ENCODE measurements at places on chromosomes 6 and 20.

GRCh38 chr6:16731478-16732051 lies 29.7 kb downstream of the ATXN1 start:
- DNase-seq: no peak

DNA sequence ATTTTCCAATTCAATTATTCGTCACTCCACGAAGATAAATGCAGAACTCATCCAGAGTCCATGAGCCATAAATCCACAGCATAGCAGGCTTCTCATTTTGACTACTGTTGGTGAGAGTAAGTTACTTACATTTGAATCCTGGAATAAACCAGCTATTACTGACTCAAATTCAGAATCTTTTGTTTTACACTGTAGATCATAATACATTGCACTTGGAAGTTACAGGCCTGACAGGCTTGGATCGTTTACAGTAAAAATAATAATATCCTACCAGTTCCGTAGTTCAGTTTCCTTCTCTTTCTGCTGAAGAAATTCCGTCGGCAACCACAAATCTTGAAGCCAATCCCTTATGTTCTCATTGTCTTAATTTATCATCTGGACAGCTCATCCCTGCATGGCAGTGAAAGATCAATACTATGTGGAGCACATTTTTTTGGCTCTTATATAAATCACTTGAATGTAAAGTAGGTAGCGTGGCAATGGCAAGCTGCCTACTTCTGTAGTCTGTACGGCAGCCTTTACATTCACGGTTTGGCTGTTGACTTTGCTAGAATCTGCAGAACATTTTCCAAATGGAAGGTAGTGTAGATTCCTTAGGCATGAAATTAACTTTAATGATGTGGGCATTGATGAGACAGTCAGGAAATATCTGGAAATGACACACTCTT lies 142.9 kb downstream of the WDR27 start:
- no peak for DNase-seq

DNA sequence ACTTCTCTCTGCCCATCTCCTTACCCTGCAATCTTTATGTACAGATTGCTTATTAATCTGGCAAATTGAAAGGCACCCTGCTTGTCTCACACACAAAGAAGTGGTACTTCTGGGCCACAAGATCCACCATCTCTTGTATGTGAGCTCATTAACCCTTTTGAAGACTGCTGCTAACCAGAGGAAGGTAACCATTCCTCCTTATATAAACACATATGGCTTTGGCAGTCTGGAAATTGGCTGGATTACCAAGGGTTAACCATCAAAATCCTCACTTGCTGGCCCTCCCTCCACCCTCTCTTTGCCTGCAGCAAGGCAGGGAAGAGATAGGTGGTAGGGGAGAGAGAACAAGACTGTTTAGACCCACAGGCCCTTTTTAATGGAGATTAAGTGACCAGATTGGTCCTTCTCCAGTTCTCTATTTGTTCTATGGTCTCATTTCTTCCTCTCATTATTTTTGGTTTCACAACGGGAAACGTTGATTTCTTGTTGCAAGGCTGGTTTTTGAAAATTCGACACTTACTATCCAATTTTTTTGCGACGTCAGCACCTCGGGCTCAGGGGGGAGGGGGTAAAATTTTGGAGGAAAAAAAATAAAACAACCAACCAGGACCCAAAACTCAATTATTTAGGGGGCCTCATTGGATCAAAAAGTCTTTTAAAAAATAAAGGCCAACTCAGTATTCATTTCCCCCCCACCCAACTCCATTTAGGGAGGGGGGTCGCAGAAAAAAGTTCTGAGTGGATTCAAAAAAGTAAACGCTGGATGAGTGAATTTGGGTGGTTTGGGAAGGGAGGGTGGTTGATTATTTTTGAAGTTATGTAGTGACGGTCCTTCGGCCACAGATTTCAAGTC lies 859 bp downstream of the PPP1R10 start:
- peak; percentile 23 for DNase-seq

DNA sequence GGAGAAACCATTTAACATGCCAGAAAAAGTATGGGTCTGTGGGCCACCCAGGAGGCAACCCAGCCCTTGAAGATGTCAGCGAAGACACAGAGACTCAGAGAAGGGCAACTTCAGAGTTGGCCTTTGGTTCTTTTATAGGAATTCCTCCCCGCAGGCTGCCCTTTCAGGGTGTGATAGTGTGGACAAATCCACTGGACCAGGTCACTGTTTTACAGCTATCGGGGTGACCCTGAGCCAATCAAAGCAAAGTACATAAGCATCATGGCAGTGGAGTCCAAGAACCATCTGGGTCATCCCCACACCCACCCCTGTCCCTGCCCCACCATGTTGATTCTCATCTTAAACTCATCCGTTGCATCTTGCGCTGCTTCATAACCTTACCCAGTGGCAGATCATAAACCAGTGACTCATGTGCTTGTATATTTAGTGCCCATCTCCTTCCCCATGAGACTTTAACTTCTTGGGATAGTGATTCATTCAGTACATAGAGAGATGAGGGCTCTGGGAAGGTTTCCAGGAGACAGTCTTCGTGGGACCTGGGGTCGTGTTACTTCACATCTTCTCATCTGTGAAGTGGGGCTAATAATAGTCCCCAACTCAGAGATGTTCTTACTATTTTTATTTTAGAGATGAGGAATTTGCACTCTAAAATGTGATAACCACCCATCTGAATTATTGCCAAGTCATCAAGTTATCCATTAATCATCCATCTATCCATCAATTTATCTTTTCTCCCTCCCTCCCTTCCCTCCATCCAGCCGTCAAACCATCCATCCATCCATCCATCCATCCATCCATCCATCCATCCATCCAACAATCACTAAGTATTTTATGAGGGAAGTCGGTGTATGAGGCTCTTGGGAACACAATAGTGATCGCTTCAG lies 51.0 kb downstream of the EDN3 start:
- DNase-seq: no peak

- peak; percentile 47 for DNase-seq
Measured at GRCh38 chr6:45479834-45480751, 102.4 kb upstream of the SUPT3H start.

- no peak for DNase-seq
Measured at GRCh38 chr20:5654557-5654956, 95.6 kb upstream of the SHLD1 start.

DNA sequence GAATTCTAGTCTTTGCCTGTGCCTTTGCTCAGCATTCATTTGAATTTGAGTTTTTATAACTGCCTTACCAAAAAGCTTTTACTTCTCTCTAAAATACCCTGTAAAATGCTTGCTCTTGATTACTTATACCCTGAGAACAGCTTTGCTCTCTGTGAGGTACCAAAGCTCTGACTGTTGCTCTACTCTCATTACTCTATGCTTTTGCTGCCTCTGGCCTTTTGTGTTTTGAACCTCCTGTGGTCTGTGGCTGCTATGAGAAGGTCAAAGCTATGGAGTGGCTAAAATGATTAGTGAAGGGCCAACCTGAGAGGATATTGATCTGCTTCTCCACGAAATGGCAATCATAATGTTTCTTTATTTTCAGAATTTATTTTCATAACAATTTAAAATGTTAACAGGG lies 375.6 kb upstream of the IMPG1 start:
- DNase-seq: no peak

- no peak for DNase-seq
Measured at GRCh38 chr20:56467968-56468315, 485 bp upstream of the RTF2 start.

DNA sequence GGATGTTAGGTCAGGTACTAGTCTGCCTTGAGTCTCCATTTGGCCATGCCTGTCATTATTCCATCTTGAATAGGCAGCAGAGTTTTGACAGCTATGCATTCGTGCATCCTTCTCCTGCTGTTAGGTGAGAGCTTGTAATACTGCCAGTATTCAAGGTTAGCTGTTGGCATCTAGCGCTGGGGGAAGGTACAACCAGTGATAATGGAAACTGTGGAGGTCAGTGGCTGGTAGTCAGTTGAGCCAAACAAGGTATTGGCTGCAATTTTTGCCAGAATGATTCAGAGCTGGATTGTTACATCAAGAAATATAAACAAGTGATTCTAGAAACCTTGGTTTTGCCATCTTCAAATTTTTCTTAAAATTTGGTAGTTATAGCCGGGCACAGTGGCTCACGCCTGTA lies 6.5 kb downstream of the FAM8A1 start:
- no peak for DNase-seq

GRCh38 chr6:27742833-27743573 lies 169.2 kb downstream of the OR2B2 start:
- DNase-seq: no peak

DNA sequence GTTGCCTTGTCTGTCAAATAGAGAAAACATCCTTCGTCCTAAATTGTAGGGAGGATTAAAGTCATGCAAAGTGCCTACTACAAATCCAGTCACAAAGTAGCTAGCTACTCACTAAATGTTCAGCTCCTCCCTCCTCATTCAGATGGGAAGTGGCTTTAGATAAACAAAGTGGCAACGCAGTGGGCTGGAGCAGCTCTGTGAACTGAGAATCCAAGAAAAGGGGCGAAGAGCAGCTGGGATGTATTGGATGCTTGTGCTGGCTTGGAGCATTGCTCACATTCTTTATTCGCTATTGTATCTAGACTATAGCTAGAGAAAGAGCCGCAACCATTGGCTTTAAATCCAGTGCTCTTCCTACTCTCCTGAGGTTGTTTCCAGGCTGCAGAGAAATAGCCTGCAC lies 10.3 kb downstream of the MOG start:
- DNase-seq: no peak

DNA sequence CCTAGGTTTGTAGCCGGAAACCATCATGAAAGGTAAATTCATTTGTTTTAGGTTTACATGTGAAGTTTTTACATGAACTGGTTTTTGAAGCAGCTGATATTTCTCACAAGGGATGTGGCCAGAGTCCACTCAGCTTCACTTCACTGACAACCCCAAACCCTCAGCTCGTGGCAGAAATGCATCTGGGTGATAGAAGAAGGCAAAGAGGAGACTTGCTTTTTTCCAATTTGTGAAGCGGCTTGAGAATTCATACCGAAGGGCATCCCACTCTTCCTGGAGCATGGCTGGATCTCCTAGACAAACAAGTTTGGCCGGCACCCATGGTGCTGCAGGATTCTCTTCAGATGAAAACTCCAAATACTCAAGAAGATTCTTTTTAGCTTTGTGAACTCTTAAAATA lies 392.8 kb upstream of the CNR1 start:
- no peak for DNase-seq

DNA sequence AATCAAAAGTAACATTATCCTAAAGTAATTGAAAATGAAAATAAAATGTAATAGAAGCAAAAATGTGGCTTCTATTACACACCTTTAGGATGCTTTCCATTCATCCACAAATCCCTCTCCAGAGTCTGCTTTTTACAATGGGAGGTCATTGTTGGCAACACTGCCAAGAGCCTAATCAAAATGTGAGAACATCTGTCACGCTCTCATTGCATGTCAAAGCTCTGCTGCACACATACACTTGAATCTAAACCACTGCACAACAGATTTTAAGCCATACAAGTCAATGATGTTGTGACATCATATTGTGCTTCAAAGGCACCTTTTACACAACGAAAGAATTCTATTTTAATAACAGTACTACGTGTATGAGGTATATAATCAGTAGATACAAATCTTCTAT lies 82.1 kb downstream of the PREP start:
- DNase-seq: no peak

GRCh38 chr6:150038202-150039062 lies 13.1 kb upstream of the RAET1L start:
- no peak for DNase-seq

- DNase-seq: no peak
Measured at GRCh38 chr6:150371356-150371755, 2.5 kb downstream of the IYD start.

GRCh38 chr6:36912586-36912985 lies 26.8 kb downstream of the C6orf89 start:
- DNase-seq: no peak

DNA sequence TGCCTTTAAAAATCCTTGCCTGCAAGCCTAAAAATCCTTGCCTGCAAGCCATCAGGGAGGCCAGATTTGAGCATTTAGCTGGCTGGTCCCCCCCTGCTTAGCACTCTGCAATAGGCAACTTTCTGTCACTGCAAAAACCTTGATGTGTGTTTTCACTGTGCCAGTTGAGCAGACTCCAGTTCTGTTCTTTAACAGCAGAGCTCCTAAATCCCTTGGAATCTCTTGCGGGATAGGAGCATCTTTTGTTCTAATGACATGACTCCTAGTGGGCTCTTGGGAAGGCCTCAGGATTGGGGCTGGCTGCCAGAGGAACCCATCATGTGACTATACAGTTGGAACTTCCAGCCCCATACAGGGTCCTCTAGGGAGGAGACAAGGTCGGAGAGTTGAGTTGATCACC lies 50.4 kb downstream of the FAM184A start:
- no peak for DNase-seq

- DNase-seq: no peak
Measured at GRCh38 chr20:6746901-6747609, 20.4 kb upstream of the BMP2 start.

DNA sequence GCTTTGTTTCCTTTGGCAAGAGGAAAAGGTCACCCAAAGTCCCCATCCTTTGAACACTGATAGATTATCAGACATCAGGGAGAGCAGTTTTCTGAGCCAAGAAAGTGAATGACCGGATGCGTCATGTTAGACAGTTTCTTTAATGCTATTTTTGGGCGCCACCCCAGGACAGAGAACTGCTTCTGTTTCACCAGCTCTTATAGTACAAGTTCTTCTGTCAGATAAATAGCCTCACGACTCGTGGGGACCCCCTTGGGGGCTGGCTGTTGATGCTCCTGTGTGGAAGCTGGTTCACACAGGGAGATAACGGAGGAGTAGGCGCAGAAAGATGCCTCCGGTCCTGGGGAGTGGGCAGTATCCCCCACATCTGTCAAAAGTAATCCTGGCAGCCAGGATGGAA lies 54.6 kb downstream of the NPEPL1 start:
- no peak for DNase-seq

- no peak for DNase-seq
Measured at GRCh38 chr6:92667843-92668242, 751.5 kb downstream of the EPHA7 start.

DNA sequence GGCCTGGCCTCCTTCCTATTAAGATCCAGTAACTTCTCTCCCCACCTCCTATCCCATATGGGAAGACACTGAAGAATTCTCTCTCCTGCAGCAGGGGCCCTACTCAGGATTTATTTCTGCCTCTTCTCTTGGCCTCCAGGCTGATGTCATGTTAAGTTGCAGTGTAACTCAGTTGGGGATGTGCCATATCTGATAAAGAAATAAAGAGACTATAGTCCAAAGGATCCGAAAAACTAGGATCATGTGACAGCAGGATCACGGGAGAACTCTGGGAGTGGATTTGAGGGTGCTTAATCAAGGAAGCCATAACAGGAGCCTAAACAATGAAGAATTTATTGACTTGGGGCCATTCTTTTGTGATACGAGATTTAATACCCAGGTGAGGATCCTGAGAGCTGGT lies 38.5 kb upstream of the TGM6 start:
- DNase-seq: no peak

GRCh38 chr20:57399587-57400155 lies 8.5 kb downstream of the RBM38 start:
- DNase-seq: no peak

DNA sequence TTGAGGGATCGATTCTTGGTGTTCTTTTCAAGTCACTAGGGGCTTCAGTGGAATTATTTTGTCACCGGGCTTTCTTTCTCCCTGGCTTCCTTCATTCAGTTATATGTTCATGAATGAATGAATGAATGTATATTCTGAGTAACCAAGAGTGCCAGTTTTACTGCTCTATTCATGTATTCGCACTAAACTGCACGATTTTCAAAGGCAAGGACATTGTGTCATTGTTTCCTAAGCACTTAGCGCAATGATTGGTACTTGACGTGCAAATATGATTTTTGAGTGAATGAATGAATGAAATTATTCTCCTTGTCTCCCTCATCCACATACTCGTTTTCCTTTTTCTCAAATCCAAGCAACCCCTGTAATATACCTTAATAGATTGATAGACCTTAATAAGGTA lies 822 bp downstream of the AFG1L start:
- DNase-seq: no peak

All from midbrain (tissue), 1 donor.